ENCODE measurements at places on chromosomes 12 and 14. TPM values are rescaled to one million over a fixed set of nuclear protein-coding genes. Genes with fewer than 3 reads are reported as not detected.

DNA sequence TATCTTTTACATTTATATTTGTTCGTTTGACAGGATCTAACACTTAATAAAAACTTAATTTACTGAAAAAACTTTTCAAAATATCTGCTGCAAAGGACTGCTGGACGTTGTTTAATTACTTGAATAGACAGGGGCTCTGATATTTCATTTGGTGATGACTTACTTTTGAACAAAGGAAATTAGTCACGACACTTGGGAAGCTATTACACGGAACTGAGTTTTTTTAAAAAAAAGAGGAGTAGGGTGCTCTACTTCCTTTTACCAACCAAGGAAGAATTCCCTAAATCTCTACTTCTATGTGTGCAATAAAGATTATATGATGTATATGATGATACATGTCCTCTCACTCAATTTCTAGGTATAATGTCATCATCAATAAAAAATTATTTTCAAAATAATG, 4.7 kb downstream of the FGD6 start:
- DNase-seq = no peak

DNA sequence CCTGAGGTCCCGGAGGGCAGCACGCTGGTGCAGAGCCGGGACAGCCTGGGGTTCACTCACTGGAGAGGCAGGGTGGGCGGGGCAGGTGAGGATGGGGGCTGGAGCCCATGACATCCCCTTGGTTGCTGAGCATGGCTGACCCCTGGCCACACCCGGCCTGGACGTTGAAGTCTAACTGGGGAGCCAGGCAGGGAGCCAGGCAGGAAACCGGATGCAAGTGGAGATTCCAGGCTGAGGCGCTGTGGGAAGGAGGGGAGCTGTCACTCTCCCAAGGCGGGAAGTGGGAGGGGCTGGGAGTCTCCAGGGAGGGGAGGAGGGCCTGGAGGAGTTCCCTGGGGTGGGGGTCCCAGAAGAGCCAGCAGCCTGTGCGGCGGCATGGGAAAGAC, 7.7 kb upstream of the INF2 start:
- DNase-seq = peak; percentile 88

DNA sequence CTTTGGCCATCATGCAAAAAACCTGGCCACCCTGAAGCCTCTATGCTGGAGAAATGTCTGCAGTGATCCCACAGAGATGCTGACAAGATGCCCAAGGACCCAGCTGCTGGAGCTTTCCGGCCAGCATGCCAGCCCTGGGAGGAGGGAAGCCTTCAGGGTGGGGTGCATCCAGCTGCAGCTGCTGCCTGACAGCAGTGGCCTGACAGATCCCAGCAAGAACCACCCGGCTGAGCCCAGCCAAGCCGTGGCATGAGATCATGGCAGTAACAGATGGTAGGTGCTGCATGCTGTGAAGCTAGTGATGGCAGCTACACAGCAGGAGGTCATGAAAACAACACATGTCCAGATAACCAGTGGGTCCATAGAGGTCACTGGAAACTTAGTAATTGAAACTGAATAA, 13.8 kb downstream of the CLBA1 start:
- no peak for DNase-seq

- no peak for DNase-seq
Observed at GRCh38 chr14:99258876-99259726, 12.9 kb downstream of the BCL11B start.

GRCh38 chr14:89255012-89255411, 162.0 kb downstream of the FOXN3 start:
- DNase-seq = no peak

- no peak for DNase-seq
Observed at GRCh38 chr12:28604240-28604639, 414.0 kb downstream of the CCDC91 start.

- no peak for DNase-seq
Observed at GRCh38 chr12:54304187-54304810, 3.5 kb upstream of the NFE2 start.

DNA sequence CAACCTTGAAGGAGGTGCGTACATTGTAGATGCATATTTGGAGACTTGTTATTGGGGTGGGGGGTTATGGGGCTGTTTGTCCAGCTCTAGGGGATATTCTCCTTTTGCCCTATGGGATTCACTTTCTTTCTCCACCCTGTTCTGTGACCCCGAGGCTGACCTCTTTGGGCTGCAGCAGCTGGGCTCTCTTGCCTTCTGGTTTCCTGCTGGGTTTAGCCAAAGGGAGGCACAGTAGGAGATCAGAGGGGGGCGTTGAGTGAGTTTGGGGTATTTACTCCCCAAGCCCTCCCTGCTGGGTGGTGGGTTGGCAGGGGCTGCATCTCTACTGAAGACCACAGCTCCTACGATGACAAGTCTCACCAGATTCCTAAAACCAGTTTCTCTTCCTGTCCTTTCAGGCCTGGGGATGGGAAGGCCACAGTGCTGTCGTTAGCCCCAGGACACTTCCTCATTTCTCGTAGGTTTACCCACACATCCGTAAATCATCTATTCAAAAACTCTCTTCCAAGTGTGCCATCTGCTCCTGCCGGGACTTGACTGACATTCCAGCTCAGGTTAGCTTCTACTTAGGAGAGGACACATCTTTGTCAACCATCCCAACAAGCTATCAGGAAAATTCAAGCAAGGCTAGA, 127.1 kb downstream of the TMEM30B start:
- DNase-seq = no peak

GRCh38 chr12:85029456-85029855, 6.6 kb downstream of the TSPAN19 start:
- DNase-seq = peak; percentile 15

DNA sequence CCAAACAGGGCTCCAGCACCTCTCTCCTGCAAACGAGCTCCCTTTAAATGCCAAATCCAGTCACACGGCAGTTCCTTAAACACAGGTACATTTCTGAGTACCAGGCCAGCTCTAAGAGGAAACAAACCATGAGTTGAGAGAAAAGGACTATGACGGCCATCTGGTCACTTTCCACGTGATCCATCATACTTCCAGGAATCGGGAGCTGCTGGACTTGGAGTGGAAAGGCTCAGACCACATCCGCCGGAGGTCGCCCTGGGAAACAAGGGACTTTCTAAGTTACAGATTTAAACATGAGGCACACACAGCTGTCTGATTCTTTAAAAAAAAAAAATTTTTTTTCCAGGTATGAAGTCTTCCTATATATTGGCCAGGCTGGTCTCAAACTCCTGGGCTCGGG, 39.2 kb downstream of the ACADS start:
- DNase-seq = no peak

DNA sequence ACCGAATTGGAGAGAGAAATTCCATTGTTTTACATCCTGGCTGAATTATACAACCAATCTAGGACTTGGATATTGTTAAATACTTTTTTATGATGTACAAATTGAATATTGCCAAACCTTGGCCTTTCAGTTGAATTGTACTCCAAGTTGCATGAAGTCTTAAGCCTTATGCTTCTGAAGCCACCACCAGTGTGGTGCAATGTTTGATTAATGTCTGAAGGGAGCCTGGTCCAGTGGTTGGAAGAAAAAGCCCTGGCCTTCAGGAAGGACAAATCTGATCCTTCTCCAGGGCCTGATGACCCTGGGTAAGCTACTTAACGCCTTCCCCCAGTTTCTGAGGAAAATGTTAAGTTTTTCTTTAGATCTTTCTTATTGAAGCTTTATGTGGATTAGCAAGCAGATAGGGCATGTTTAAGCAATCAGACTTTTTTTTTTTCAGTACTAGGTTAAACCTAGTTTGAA, 72.0 kb downstream of the PAPOLA start:
- no peak for DNase-seq

- no peak for DNase-seq
Observed at GRCh38 chr12:81520064-81520945, 238.8 kb downstream of the PPFIA2 start.

GRCh38 chr14:84749191-84749955, 780.6 kb upstream of the FLRT2 start:
- DNase-seq = no peak

DNA sequence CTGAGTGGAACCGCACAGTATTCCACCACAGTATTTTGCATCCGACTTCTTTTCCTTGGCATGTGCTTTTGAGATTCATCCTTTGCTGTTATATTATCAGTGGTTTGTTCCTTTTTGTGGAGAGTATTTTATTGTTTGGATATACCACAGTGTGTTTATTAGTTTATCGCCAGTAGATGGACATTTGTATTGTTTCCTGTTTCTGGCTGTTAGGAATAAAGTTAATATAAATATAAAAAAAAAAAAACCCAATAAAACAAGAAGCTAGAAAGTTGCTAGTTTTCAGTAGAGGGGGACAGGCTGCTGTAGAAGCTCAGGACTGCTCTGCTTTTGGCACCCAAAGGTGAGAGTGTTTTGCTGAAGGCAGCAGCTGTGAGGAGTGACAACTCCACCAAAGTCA, 62.0 kb upstream of the EEA1 start:
- no peak for DNase-seq

DNA sequence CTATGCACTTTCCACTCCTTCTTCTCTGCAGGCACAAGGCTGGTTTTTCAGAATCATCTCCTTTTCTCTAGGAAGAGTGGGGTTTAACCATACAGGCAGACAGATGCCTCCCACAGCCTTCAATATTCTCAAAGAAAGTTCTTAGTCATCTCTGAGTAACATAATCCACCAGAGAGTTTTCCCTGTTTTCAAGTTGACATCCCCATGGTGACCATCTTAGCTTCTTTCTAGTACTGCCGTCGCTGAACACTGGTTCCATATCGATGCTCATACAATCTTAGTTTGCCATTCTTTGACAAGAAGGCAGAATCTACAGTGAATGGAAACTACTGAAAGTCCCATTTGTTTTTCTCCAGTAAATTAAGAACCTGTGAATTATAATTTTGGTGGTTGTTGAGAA, 28.6 kb downstream of the TPH2 start:
- no peak for DNase-seq

- no peak for DNase-seq
Observed at GRCh38 chr14:44989497-44990440, 27.8 kb downstream of the TOGARAM1 start.

DNA sequence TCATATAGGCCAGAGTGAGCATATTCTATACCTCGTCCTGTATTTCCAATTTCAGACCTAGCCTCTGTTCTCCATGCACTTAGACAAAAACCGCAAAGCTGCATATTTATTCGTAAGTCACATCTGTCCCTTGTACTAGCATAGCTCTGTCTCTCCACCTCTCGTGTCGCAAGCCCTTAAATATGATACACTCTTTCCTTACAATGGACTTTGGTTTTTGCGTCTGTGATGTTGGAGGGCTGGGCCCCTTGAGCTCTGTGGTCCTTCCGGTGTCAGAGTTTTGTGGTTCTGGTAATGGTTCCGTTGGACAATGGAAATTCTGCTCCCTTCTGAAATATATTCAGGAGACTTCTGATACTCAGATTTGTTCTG, 11.3 kb downstream of the PRKCH start:
- DNase-seq = no peak

DNA sequence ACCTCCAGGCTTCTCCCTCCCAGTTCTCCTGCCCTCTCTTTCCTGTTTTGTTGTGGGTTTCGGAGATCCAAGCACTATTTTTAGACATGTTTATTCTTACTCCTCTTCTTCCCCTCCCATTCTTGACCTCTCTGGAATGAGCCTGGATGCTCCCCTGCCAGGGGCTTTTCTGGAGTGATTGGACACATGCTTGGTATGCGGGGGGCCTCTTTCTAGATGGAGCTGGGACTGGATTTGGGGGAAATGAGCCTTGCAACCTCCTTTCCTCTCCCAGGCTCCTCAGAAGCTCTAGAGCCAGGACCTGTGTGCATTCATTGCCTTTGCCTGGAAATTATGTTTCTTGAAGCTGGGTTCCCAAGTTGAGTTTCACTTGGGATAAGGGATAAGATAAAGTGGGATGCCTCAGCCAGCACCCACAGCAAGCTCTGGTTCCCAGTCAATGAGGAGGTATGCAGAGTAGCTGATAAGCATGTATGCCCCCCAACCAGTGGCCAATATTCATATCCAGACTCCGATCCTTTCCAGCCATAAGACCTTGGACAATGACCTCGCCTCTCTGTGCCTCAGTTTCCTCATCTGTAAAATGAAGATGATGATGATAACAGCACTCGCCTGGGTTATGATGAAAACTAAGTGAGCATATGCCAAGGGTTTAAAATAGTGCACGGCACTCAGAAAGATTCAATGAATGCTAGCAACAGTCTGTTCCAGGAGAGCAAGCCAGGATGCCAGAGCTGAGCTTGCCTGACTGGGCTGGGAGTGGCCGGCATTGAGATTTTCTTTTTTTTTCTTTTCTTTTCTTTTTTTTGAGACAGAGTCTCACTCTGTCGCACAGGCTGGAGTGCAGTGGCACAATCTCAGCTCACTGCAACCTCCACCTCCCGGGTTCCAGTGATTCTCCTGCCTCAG, 97.8 kb downstream of the SCARB1 start:
- DNase-seq = no peak

DNA sequence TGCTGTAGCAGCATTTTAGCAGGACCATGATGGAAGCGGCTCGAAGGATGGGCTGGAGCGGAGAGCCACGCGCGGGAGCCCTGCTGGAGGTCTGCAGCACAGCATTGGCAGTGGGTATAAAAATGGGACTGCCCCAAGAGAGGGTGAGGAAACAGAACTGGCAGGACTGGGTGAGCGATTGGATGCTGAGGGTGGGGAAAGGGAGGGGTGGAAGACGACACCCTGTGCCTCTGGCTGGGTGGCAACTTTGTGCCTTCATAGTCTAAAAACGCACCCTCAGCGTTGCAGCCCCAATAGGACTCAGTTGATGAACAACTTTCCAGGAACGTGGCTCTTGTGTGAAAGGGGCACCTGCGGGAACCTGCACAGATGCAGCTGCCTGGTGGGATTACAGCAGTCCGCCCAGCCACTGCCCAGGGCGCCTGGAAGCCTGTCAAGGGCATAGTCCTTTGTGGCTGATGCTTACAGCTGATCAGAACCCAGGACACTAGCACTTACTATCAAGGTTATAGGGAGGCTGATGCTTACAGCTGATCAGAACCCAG, 73.0 kb downstream of the NINJ2 start:
- no peak for DNase-seq

The C12orf50 gene
- polyA plus RNA-seq = 0.20 TPM

The PDE3A gene
- polyA plus RNA-seq = 9.7 TPM

The RTN1 gene
- 2.3 TPM for polyA plus RNA-seq

The GLS2 gene
- polyA plus RNA-seq = 0.15 TPM

The FGD4 gene
- polyA plus RNA-seq = 16.2 TPM

The KCNJ8 gene
- polyA plus RNA-seq = not detected

The AMHR2 gene
- polyA plus RNA-seq = not detected

Data from muscle of arm (tissue), 14 donors.